ENCODE measurements at places on chromosomes 7 and 10.

DNA sequence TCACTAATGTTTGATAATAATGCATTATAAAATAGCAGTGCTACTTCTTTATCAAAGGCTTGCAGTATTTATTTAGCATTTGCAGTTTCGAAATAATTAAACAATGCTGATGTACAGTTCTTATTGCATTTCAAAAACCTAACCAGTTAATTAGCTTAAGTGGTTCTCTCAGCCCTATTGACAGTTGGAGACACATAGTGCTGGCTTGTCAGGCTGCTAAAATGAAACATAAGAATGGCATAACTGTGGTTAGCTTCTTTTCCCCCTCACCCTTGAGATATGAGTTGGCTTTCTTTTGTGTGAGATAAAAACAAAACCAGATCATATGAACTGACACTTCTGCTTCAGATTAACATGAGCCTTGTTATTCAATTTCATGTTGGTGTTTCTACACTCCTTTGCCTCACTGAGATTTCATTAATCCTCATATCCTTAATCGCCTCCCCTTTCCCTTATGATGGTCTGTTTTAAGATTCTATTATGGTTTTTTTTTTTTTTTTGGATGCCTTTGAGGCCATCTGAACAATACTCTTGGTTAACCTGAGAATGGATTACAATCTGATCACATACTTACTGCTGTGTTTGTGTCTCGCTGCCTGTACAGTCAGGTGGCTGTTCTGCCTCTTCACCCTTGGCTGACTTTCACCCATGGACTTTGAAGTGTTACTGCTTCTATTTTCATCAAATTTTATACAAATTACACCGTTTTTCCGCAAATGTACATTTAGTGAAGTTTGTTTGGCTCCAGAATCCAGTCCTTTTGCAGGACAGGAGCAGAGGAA, 108.0 kb downstream of the SDK1 start:
- DNase-seq = no peak

- no peak for DNase-seq
These were observed 101.2 kb downstream of the KIAA1217 start for GRCh38 chr10:24310104-24310503.

GRCh38 chr7:107972941-107973376, 30.0 kb downstream of the LAMB1 start:
- DNase-seq = no peak

GRCh38 chr7:20200971-20201370, 16.2 kb downstream of the MACC1 start:
- no peak for DNase-seq

DNA sequence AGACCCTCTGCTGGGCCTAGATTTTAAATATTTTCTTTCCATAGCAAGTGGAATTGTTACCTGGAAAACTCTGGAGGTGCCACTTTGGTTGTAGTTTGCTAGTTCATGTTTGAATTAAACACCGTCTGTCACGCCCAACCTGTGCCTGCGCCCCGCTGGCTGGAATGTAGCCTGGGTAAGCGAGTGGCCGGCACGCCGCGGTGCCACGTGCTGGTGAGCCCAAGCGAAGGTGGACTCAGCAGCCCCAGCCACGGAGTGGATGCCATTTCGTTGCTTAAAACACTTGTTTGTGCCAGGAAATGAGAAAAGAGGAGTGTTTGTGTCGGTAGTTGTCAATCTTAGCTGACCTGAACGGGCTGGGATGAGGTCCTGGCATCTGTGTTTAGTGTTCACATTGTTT, 2.7 kb downstream of the GET4 start:
- no peak for DNase-seq

DNA sequence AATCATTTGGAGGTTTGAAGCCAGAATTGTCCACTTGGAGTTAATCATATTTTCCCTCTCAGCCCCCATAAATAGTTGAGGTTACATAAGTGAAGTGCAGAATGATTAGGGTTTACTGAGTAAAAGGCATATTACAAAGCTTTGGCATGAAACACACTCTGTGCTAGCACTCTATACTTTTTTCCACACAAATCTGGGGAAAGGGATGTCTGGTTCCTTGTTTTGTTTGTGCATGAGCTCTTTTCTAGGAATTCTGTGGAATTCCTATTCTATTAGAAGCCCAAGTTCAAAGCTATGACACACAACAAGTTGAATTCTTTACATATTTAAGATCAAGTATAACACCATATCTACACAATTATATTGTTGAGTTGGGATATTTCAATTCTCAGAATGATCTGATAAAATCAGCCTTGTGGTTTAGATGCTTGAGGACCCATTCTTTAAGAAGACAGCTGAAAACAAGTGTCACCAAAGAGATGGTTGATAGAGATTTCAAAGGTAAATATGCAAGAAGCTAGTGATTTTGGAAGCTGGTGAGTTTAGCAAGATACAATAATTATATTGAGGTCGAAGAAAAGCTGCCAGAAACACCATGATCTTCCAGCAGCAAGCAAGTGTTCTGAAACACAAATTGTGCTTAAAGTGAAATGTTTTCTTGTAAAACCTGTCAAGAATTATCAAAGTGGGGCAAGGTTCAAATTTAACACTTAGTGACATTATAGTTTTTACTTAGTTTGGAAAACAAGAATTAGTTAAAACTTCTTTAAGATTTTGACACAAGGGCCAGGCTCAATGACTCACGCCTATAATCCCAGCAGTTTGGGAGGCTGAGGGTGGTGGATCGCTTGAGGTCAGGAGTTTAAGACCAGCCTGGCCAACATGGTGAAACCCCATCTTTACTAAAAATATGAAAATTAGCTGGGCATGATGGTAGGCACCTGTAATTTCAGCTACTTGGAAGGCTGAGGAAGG, 122.6 kb downstream of the INHBA start:
- no peak for DNase-seq

GRCh38 chr7:150384406-150385301, 5.5 kb downstream of the ZNF775 start:
- no peak for DNase-seq

- no peak for DNase-seq
These were observed 43.5 kb downstream of the PRKG1 start for GRCh38 chr10:51117794-51118193.

DNA sequence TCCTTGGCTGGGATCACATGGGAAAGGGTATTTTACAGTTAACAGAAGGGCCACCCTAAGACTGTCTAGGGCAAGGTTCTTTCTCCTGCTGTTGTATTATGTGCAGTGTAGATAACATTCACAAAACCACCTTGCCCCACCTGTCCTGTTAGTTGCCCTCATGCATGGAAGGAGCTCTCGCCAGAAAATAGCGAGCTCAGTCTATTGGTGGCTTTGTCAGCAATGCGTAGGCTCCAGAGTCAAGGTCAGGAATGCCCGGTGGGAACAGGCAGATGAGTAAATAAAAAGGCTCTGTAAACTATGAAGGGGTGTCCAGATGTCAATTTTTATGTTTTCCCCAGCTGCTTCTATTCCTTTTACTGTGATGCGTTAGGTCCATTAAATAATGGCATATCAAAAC, 107.1 kb upstream of the WDR11 start:
- no peak for DNase-seq

GRCh38 chr10:59907537-59907917, 1.2 kb upstream of the CCDC6 start:
- no peak for DNase-seq

GRCh38 chr7:120799147-120799546, 58.8 kb downstream of the TSPAN12 start:
- no peak for DNase-seq

DNA sequence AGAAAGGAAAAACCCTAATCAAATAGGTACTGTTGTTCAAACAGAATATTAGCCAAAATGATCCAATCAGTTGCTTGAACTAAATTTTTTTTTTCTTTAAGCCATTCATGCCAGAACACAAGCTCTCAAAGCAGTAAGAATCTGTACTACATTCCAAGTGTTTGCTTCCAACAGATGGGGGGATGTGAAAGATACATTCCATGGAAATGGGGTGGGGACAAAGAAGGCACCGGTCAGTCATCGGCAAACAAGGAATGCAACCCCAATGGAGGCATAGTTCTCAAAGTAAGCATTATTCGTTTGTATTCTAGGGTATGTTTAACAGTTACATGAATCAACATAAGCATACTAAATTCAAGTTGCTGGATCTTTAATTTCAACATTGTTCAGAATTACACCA, 32.5 kb downstream of the C10orf143 start:
- DNase-seq = no peak

DNA sequence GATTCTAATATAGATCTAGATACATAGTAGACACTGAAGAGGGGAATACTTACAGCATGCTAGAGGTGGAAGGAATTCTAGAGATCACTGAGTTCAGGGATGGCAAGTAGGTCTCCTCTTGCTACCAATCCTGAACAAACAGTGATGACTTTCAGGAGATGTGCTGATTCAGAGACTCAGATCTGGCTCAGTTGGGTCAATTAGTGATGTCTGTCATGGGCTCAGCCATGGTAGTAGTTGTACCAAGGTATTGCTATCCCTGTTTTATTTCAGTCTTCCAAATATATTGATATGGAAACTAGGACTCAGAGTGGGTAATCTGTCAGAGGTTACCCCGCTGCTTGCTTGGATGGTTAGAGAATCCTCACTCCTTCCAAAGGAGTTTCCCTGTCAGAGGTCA, 38.5 kb downstream of the UNC5B start:
- DNase-seq = no peak

DNA sequence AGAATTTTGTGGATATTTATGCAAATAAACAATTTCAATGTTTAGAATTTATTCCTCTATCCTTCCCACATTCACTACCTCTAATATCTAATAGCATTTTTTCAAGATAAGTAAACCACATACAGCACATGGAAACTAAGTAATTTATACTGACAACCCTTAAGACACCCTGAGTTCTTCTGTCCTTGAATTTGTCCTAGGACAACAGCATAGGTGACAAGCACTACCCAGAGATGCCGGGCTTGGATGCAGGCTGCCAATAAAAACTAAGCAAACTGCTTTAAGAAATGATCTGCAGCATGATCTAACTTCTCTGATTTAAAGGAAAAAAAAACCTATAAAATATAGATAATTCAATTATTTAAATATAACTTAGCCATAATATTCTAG, 22.7 kb downstream of the NT5C3A start:
- no peak for DNase-seq

DNA sequence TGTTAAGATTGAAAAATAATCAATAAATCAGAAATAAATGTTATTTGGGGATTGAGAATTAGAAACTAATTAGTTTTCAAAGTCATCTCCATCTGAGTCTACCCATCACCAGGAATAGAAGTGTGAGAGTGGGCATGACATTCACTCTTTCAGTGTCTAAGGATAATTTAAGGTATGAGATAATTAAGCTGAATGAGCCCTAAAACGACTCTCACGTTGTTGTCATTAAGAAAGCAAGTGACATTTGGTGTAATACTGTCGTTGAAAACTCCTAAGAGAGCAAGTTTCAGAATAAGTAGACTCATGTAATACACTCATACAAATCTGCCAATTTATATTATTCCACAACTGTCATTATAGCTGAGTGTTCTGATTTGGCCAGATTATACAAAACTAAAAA, 7.1 kb downstream of the AGMO start:
- DNase-seq = no peak

DNA sequence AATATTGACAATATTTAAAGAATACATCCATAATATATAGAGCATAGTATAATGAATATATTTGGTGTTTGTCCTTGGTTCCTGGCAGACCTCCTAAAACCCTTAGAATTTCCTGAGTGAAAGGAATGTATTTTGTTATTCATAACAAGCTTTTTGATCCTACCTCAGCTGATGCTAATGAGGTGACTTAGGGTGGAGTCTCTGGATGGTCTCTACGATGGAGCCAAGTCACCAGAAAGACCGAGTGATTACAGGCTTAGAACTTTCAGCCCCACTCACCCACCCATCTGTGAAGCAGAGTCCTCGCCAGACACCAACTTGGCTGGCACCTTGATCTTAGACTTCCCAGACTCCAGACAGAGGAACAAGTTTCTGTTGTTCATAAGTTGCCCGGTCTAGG, 35.9 kb downstream of the UPF2 start:
- no peak for DNase-seq

- DNase-seq = no peak
These were observed 982 bp downstream of the COBL start for GRCh38 chr7:51315393-51316261.

DNA sequence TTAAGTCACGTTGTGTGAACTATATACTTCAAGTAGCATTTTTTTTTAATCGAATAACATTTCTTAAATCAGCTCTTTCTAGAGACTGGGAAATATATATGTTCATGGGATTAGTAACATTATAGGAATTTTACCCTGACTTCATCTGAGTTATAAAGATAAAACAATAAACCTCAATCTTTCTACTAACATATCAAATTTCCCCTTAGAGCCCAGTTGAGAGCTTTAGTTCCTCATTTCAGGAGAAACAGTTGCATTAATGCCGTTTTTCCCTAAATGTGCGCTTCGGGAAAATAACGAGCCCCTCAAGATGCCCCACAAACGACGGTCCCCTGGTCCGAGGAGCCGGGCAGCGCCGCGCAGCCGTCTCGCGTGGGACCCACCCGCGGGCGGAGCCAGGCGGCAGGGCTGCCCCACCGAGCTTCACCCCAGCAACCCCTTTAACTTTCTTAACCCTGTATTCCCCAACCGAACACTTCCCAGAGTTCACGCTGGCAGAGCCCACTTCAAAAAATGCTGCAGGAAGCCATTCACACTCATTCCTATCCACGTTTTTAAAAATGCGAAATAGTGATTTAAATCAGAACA, 152.5 kb upstream of the YAE1 start:
- no peak for DNase-seq

DNA sequence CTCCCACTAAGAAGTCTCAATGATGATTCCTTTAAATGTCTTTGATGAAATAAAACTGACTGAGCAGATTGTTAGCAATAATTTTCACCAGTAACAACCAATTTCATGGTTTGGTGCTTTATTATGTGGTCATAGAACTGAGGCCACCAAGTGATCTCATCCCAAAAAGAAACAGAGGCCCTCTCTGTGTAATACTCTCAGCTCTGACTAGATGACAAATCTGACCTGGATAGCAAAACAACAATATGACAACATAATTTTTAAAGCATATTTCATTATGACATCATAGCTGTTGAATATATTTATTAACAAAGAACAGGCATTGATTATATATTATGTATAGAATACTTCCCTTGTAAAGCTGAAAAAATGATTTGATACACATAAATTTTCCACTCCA, 5.9 kb downstream of the SEMA3E start:
- no peak for DNase-seq

DNA sequence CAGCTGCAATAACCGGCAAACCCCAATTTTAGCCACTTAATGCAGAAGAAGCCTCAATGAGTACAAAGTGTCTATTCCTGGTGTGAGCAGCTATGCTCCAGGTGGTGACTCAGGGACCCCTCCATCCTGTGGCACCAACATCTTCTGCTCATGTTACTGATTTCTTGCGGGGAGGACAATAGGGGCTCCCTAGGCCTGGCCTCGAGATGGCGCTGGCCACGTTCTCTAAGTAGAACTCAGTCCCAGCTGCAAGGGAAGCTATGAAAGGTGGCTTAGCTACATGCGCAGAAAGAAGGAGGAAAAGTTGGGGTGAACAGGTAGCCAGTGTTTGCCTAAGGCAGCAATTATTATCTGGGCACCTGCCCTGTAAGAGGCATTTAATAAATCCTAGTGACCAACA, 6.6 kb downstream of the GJD4 start:
- DNase-seq = no peak

Data from T-helper 2 cell (primary cell).